ENCODE measurements at places on chromosomes 2 and 18.
A peak's percentile ranks its signal among the peaks of the same experiment; 100 is the strongest.

GRCh38 chr2:207284556-207285472, 119.1 kb upstream of the KLF7 start:
- no peak for DNase-seq

DNA sequence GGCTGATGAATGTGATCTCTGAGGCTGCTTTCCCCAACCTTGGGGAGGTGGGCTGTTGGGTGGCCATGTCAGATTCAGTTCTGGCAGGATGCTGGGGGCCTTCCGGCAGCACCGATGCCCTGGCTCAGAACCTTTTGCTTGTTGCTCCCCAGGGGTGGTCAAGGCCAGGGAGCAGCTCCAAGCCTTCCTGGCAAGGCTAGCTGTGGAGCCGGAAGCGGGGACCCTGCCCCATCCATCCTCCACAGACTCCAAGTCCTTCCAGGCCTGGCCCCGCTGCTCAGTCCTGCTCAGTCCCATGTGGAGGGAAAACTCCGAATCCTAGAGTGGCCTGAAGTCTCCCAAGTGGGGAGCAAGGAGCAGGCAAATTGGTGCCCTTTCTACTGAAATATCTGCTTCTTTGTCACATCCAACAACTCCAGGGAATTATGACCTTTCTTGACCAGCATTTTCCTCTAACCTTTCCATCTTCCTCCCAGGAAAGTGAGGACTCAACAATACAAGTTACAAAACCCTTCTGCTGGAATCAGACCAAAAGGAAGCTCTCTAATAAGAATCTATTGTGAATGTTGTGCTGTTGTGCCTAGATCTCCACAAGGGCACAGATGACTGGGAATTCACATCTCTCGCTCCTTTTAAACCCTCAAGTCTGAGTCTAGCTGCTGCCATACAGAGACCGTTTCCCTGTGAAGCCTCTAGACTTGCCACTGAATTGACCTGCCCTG, 134.0 kb downstream of the MCFD2 start:
- no peak for DNase-seq

DNA sequence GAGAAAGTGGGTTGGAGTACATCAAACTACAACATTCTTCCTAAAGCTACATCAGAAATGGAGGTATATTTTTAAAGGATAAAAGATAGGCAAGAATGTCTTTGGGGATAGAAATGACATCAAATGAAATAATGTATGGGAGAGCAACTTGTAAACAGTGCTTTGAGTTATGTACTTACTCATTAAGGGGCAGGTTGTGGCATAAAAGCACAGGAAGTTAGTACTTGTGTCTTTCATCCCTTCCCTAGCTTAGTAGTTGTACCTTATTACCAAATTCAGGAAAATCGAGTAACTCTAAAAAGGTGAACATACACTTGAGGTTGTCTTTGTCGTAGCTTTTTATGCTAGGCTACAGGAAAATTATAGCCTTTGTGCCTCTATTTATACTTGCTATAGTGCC, 28.9 kb downstream of the PPP1CB start:
- no peak for DNase-seq

DNA sequence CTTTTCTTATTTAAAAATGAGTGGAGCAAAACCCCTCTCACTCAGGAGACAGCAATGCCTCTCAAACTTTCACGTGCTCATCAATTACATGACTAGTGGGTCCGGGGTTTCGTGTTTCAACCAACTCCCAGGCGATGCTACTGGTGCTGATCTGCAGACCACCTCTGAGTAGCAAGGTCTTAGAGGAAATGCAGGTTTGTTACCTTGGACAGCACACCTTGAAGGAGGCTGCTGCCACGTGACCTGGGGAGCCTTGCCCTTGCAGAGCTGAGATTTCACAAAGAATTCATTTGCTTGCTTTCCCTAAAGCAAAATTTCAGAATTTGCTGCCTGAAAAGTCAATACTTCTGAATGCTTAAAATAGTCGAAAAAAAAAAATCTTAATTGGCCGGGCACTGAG, 32.4 kb downstream of the SMIM21 start:
- no peak for DNase-seq

GRCh38 chr2:101766337-101766736, 68.8 kb downstream of the MAP4K4 start:
- no peak for DNase-seq

DNA sequence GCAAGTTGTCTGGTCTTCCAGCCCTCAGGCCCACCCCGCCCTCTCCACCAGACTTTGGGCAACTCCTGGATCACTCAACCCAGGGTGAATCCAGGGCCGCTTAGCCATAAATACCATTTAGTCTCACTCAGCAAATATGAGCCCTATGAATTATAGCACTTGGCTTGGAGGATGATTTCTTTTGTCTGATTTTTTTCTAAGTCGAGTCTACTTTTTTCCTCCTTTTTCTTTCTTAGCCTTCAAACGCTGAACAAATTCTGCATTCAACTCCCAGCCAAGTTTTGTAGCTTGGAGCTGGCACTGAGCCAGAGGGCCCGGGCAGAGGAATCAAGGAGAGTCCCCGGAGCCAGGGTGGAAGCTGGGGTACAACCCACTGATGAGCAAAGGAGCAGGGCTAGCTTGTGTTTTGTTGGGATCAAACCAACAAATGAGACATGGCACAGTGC, 48.7 kb downstream of the SERTAD2 start:
- no peak for DNase-seq

DNA sequence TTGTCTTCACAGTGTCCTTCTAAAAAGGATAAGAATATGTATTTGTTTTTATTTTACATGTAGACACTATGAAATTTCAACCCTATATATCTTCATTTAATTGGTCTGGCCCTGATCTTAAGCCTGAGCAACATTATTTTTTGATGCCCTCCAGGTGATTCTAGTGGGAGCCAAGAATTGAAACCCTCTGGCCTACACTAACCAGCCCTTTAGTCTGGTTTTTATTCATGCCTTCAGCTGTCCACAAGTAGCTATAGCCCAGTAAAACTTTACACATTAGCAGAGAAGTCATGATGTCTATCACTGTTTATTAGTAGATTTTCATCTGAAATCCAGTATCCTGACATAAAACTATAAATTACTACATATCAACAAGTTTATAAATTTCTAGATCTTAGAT, 52.7 kb upstream of the UBXN4 start:
- no peak for DNase-seq

- DNase-seq: no peak
Measured at GRCh38 chr2:120246546-120247300, 5.9 kb upstream of the RALB start.

DNA sequence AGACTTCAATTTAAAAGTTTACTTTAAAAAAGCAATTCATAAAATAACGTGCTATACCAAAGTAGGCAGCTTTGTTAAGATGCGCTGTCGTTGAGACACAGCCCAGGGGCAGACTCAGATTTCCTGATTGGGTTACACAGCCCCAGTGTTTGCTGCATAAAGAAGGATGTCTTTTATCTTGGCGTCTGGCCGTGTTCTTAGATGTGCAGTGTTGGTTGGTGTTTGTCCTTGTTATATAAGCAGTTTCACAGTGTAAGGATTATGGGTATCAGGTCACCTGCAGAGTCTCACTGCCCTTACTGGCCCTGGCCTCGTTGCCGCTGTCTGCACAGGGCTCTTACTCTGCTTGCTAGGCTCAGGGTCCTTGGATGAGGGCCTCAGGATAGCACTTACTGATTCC, 108.5 kb downstream of the WDSUB1 start:
- DNase-seq: no peak

DNA sequence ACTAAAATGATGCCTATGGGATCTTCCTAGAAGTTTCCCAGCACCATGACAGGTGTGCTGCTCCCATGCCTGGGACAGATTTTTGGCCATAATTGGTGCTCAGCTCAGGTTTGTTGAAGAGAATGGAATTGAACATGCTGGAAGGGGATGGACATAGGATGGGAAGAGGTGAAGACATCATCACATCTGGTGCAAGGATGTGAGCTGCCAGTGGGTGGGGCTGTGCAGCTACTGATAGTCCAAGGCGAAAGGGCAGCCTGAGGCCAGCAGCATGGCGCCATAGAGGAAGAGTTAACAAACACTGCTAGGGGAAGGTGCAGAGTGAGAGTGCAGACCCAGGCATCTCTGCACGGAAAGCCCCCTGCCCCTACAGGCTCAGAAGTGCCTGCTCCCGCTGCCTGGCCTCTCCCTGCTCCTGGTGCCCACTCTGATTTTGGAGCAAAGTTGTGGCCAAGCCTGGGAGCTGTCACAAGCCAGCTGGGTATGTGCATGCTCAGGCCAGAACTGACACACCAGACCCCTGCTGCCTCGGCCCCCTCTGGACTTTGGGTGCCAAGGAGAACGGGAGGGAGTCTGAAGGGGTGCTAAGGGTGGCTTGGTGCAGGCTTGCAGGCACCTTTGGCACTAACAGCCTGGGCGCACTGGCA, 178.6 kb downstream of the ZBTB7C start:
- DNase-seq: peak; percentile 87

DNA sequence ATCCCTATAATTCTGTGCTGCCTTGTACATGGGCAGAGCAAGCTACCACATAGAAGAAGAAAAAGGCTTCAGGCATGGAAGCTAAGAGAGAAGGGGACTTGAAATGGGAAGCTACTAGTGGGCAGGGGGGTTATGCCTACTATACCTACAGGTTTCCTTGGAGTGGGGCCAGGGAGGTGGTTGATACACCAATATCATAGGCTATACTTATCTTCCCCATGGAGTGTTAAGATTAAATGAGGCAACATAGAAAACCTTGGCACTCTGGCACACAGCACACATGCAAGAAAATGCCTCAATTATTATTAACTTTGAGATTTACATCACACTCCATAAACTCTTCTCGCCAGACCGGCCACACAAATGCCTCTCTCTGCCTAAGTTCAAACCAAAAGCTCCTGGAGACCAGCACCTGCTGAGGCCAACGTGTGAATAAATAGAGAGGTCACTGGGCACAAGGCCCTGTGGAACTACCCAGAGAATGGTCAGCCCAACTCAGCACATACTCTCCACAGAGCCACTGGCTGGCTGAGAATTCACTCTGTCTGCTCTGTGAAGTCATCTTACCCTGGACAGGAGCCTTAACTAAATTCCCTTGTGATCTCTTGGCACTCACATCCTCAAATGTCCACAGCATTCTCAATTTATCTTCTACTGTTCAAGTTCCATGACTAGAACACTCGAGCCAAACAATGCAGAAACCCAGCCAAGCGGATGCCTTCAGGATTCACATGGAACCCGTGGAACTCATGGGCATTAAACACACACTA, 498.7 kb downstream of the BCL11A start:
- no peak for DNase-seq

GRCh38 chr2:239275044-239275685, 125.7 kb downstream of the HDAC4 start:
- DNase-seq: peak; percentile 84

- peak; percentile 81 for DNase-seq
Measured at GRCh38 chr18:78562531-78562961, 417.1 kb upstream of the SALL3 start.

DNA sequence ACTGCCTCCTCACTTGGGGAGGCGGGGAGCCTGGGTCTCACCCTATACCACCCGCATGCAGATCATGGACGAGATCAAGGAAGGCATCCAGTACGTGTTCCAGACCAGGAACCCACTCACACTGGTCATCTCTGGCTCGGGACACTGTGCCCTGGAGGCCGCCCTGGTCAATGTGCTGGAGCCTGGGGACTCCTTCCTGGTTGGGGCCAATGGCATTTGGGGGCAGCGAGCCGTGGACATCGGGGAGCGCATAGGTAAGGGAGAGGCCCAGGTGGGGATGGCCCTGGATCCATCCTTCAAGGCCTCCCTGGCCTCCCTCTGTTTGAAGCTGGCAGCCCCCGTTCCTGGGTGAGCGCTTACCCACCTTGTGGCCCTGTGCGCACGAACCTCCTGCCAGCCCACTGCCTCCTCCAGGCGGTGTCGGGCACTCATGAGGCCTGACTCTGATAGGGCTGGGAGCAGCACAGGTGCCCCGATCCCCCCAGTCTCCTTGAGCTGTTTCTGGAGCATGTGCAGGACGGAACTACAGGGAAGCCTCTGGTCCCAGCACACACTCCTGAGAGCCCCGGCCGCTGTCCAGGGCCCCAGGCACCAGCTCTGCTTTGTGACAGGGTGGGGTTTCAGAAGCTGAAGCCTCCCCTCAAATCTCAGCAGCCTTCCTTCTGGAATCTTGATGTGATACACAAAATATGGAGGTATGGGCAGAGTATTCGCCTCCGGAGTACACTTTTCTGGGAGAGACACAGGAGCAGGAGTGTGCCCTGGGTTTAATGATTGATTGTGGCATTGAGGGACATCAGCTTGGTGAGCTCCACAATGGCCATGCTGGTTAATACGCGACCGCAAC, 708 bp downstream of the AGXT start:
- no peak for DNase-seq

GRCh38 chr18:78436110-78436509, 543.5 kb upstream of the SALL3 start:
- no peak for DNase-seq

DNA sequence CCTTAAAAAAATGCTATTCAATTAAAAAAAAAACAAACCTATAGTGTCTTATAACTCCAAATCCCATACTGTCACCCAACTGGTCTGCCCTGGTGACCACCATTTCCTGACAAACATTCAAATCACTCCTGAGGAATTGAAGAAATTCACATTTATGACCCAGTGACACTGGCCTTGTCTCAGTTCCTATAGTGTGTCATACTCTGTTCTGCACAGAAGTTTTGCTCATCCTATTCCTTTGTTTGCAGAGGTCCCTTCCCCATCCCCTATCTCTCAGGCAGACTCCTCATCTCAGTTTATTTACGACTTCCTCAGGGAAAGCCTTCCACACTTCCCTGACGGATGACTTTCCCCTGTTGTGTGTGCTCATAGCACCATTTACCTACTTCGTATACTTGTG, 14.7 kb downstream of the ZC3H6 start:
- DNase-seq: no peak

GRCh38 chr2:169662744-169663143, 31.5 kb downstream of the CFAP210 start:
- no peak for DNase-seq

GRCh38 chr2:72051971-72052505, 95.6 kb downstream of the CYP26B1 start:
- no peak for DNase-seq

DNA sequence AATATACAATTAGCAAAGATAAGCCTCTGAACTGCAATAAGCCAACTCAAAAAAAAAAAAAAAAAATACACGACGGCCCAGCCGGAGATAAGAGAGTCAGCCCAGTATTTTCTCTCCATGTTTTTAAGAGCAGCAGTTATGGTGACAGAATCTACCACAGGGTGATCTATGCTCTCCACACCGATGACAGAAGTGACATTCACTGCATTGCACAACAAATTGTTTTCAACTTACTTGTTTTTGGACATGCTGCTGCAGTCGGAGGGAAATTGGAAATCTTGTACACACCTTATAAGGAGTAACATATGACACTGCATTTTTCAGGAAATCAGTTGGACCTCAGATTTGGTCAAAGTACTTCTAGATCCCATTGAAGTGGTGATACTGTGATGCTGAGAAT, 23.3 kb upstream of the APOB start:
- no peak for DNase-seq

GRCh38 chr2:19682493-19682892, 219.3 kb downstream of the TTC32 start:
- DNase-seq: no peak

- peak; percentile 86 for DNase-seq
Measured at GRCh38 chr18:23994361-23994902, 20.1 kb upstream of the TTC39C start.

- no peak for DNase-seq
Measured at GRCh38 chr2:113223813-113224212, 50.0 kb downstream of the PSD4 start.
